ENCODE measurements at places on chromosomes 13 and 19. TPM values are rescaled to one million over a fixed set of nuclear protein-coding genes. Genes with fewer than 3 reads are reported as not detected.

The PBX4 gene
- 1.8 TPM for total RNA-seq

The ZNF225 gene
- 1.5 TPM for total RNA-seq

The LRRC8E gene
- 12.9 TPM for total RNA-seq

The CD209 gene
- not detected for total RNA-seq

The FEM1A gene
- 14.7 TPM for total RNA-seq

The COX6B2 gene
- total RNA-seq, result not detected

The EXOC3L2 gene
- 0.13 TPM for total RNA-seq

The FGF21 gene
- not detected for total RNA-seq

The ICAM5 gene
- total RNA-seq, result 0.16 TPM

The ELSPBP1 gene
- total RNA-seq, result not detected

The ZNF583 gene
- total RNA-seq, result 3.9 TPM

The ZAR1L gene
- not detected for total RNA-seq

The CEACAM3 gene
- total RNA-seq, result not detected

The CEACAM20 gene
- not detected for total RNA-seq
